Hypothalamus (tissue), 51 donors: ENCODE measurements at places on chromosomes 12 and 14.

- DNase-seq, result no peak
Observed at GRCh38 chr14:22824711-22825359, 4.9 kb upstream of the MRPL52 start.

GRCh38 chr14:100688598-100689461, 37.9 kb upstream of the DLK1 start:
- no peak for DNase-seq

GRCh38 chr12:4506870-4507269, 31.8 kb upstream of the RAD51AP1 start:
- DNase-seq, result no peak

GRCh38 chr12:116640281-116640680, 81.1 kb downstream of the MAP1LC3B2 start:
- DNase-seq, result no peak

DNA sequence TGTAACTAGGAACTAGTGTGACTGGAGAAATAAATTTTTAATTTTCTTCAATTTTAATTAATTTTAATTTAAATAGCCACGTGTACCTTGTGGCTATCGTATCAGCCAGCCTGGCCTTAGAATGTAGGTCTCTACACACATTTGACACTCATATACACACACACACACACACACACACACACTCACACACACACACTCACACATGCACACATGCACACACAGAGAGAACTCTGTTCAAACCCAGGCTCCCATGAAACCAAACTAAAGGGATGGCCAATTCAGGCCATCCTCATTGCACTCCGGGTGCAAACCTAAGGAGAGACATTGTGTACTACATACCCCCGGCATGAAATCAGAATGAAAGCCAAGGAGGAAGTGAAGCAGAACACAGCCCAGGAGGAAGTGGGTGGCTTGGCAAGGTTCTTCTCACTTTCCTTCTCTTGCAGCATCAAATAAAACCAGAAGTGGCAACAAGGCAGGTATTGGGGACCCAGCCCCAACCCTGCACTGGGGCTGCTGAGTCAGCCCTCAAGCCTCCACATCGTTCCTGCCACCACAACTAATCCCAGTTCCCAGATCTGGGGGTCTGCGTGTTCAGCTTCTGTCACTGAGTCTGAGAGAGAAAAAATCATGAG, 26.2 kb upstream of the CHPT1 start:
- no peak for DNase-seq

GRCh38 chr12:132525833-132526455, 36.0 kb downstream of the FBRSL1 start:
- no peak for DNase-seq

DNA sequence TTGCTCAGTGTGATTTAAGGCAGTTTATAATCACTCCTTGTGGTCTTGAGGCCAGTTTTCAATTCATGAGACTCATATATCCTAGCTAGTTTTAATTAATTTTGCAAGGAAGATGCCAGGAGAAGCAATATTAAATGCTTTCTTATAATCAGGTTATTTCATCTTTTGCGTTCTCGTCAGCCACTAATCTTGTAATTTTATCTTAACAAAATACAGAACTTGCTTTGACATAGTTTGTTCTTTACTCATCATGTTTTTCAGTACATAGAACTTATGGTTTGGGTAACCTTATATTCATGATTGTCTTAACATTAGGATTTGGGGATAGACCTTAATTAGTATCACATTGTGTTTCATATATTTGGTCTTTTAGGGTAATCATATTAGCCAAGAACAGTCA, 76.0 kb downstream of the LIN52 start:
- no peak for DNase-seq

GRCh38 chr14:78788467-78789360, 618.5 kb downstream of the NRXN3 start:
- no peak for DNase-seq

DNA sequence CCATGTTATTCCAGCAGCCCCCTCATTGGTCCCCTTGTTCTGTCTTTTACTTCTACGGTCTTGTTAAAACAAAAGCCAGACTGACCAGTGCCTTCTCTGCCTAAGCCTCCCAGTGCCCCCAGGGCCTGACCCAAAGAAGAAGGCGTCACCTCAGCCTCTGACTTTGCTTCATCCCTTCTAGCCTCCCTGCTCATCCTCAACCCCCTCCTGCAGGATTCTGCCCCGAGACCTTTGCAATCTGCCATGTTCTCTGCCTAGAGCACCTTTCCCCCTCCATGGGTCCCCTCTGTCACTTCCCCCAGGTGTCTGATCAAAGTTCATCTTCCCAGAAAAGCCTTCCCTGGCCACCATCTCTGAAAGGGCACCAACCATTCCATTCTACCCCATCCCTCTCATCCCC, 7.9 kb upstream of the RBM19 start:
- no peak for DNase-seq

GRCh38 chr14:50762001-50762930, 68.7 kb downstream of the NIN start:
- no peak for DNase-seq

GRCh38 chr14:58747181-58747580, 109.4 kb downstream of the DACT1 start:
- DNase-seq, result no peak

DNA sequence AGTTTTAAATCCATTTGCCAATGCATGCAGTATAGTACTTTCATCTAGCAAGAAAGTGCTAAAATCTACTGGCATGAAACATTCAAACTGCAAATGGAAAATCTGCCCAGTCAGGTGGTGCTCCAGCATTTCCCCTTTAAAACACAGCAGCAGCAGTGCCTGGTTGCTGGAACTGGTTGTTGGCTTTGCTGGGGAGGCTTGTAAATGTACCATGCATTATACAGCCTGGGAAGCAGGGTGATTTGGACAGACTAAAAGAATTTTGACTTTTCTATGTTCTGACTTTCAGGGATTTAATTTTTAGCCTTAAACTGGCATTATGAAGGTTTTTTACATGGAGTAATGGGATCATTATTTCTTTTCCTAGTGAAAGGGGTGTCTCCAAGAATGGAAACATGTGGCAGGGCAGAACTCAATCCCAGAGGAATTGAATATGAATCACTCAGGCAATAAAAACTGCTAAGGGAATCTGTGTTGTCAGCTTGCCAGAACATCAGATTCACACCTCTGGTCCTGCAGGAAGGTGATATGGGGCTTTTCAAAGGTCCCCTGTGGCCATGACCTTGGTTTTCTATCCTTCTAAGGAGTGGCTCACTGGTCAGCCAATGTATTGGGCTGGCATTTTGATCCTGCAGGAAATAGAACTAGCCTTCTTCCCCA, 9.0 kb upstream of the PAX9 start:
- DNase-seq, result no peak

- no peak for DNase-seq
Observed at GRCh38 chr12:101794574-101794973, 36.2 kb downstream of the GNPTAB start.

DNA sequence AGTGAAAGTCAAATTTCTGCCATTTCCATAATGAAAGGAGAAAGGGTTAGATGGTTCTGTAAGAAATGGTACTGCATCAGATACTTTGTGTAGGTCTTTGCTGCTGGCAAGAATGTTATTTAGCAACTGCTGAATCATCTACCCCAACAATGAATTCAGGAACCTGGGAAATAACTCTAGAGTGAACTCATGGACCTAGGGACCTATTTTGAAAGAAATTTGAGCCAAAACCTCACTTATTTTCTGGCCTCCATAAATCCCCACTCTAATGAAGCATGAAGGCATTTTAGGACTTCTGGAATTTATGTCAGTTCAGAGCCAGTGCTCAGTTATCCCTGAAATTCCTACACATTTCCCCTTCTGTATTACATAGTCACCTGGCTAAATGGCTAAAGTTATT, 50.9 kb upstream of the CPNE8 start:
- DNase-seq, result no peak

- no peak for DNase-seq
Observed at GRCh38 chr14:57746563-57746962, 119.3 kb downstream of the SLC35F4 start.

- no peak for DNase-seq
Observed at GRCh38 chr12:114096461-114096860, 130.3 kb upstream of the RBM19 start.

GRCh38 chr14:99774556-99775307, 18.5 kb upstream of the EML1 start:
- DNase-seq, result peak; percentile 31

- no peak for DNase-seq
Observed at GRCh38 chr12:103561174-103561573, 25.9 kb upstream of the STAB2 start.

GRCh38 chr12:96183734-96184370, 10.3 kb upstream of the ELK3 start:
- no peak for DNase-seq

GRCh38 chr14:52051251-52051650, 17.6 kb downstream of the NID2 start:
- no peak for DNase-seq

- no peak for DNase-seq
Observed at GRCh38 chr12:95784286-95784685, 6.3 kb downstream of the NTN4 start.

GRCh38 chr14:104656014-104656714, 33.3 kb upstream of the INF2 start:
- no peak for DNase-seq

DNA sequence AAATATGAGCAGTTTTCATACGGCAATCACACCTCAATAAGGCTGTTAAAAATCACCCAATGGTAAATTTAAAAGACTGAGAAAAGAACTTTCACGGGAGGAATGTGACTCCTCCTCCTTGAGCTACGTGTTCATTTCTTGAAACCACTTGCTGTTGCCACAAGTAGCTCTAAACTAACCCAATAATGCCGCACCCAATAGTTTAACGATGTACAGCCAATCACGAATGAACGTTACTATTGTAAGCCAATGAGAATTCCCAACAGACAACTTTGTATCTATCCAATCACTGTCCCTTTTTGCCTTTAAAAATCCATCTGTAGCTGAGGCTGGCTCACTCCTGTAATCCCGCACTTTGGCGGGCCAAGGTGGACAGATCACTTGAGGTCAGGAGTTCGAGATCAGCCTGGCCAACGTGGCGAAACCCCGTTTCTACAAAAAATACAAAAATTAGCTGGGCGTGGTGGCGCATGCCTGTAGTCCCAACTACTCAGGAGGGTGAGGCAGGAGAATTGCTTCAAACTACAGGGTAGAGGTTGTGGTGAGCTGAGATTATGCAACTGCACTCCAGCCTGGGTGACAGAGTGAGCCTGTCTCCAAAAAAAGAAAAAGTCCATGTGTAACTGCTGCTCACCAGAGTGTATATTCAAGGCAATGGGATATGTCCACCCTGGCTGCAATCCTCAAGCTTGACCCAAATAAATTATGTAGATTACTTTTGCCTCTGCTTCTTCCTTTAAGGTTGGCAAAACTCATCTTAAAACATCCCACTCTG, 24.4 kb upstream of the BTBD6 start:
- no peak for DNase-seq

- no peak for DNase-seq
Observed at GRCh38 chr14:69483765-69484443, 624 bp upstream of the PLEKHD1 start.

GRCh38 chr12:93164103-93164880, 213.4 kb upstream of the NUDT4 start:
- DNase-seq, result no peak

- no peak for DNase-seq
Observed at GRCh38 chr12:114936148-114937079, 252.4 kb upstream of the TBX3 start.

- DNase-seq, result no peak
Observed at GRCh38 chr14:95527387-95528002, 7.4 kb upstream of the GLRX5 start.

GRCh38 chr14:39264558-39264957, 30.8 kb downstream of the MIA2 start:
- DNase-seq, result no peak

GRCh38 chr12:113151655-113152054, 2.1 kb downstream of the CFAP73 start:
- DNase-seq, result no peak

DNA sequence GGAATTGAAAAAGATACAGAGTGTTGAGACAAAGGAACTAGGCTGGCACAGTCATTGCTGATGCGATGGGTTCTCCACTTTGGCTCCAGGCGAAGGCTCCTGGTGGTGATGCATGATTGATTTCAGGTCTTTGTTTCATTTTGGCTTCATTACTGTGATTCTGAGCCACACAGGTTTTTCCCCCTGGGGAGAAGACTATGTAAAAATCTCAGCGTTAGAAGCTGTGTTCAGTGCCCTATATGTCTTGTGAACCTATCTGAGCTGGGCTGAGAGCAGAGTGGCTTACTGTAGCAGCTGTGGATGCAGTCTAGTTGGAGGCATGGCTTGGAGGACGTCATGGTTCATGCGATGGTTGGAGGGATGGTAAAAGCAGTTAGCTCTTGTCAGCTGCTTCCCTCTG, 54.0 kb downstream of the GPATCH2L start:
- no peak for DNase-seq

DNA sequence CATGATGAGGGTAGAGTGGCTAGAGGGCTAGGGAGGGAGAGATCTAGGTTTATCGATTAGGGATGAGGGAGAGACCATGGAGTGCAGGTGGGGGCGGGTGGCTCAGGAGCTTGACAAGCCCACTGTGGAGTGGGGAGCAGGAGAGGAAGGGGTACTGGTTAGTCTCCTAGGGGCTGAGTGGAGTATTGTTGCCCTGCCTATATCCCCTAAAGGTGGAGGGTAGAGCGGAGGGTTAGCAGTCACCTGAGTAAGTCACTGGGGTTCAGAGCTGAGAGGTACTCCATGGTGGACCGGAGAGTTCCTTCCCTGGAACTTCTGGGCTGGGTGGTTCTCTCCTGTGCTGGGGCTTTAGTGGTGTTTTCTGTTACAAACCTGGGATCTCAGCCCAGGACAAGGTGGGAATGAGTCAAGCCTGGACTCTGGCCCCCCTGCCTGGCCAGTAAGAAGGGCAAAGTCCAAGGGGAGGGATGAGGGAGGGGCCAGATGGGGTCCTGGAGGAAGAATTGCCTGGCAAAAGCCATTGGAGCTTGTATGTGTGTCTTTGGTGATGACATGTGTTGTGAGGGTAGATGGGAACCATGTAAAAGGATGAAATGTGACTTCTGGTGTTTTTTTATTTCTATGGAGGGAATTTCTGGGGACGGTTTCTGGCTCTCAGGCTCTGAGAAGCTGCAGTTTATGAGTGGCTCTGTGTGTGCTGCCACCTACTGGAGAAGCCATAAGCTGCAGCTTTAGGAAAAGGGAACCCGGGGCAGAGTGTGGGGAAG, at the start of gene CIDEB:
TSS of gene CIDEB (minus strand) at position 403 of the 767 bp plus-strand sequence. CDS start at position 284, 119 bp downstream.
- peak; percentile 43 for DNase-seq

DNA sequence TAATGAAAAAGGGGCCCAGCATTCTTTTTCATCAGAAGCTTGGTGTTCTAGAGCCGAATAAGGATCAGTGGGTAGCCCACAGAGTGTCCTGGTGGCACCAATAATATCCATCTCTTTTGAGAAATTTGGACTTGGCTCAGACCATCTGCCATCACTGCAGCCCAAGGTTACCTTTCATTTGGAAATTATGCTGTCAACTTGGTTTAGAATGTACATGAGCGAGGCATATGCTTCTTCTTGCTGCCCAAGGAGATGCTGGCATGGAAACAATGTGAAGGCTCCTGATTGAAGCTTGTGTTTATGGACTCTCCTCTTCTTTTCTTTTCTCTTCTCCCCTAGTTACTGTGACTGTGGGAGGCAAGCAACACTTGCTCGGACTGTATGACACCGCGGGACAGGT, 50.0 kb downstream of the GPHB5 start:
- DNase-seq, result no peak

- DNase-seq, result no peak
Observed at GRCh38 chr14:56962444-56963080, 152.3 kb upstream of the OTX2 start.

- no peak for DNase-seq
Observed at GRCh38 chr12:66160704-66161103, 9.1 kb downstream of the TMBIM4 start.
